ENCODE measurements at places on chromosomes 12 and 14.

DNA sequence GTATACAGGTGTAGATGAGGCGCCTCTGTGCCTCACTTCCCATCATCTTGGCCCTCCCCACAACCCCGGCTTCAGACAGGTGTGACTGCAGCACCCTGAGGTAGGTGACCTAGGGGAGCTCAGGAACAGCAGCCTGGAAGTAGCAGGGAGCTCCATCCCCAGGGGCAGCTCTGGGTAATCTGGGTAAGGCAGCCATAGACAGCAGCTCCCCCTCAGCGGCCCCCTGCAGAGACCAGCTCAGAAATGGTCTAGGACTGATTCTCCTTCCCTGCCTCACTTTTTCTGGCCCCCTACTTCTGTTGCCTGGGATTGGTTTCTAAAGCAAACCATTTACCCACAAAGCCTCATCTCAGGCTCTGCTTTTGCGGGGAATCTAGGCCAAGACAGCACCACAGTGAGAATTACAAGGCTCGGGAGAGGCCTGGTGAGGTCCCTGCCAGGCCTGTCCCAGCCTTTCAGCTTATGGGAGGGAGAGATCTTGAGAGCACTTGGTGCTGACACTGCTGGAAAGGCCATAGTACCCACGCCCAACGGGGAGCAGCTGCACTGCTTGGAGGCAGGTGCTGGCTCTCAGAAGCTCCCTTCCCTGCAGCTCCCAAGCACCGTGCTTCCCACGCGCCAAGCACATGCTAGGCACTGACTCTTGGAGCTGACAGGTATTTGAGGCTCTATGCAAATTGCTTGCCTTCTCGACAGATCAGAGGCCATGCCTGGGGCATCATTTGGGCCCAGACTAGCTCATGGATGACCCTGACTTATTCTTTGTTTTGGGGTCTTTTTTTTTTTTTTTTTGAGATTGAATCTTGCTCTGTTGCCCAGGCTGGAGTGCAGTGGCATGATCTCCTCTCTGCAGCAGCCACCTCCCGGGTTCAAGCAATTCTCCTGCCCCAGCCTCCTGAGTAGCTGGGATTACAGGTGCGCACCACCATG lies 45.1 kb upstream of the TRAF3 start:
- no peak for DNase-seq

- peak; percentile 89 for DNase-seq
Measured at GRCh38 chr12:100200463-100201181, at the start of gene ACTR6. Gene ACTR6 (plus strand): TSS chr12:100200815. CDS start chr12:100200852, 37 bp downstream.

- no peak for DNase-seq
Measured at GRCh38 chr14:88668448-88669116, 105.7 kb downstream of the ZC3H14 start.

- no peak for DNase-seq
Measured at GRCh38 chr12:117069926-117070900, 29.0 kb downstream of the TESC start.

DNA sequence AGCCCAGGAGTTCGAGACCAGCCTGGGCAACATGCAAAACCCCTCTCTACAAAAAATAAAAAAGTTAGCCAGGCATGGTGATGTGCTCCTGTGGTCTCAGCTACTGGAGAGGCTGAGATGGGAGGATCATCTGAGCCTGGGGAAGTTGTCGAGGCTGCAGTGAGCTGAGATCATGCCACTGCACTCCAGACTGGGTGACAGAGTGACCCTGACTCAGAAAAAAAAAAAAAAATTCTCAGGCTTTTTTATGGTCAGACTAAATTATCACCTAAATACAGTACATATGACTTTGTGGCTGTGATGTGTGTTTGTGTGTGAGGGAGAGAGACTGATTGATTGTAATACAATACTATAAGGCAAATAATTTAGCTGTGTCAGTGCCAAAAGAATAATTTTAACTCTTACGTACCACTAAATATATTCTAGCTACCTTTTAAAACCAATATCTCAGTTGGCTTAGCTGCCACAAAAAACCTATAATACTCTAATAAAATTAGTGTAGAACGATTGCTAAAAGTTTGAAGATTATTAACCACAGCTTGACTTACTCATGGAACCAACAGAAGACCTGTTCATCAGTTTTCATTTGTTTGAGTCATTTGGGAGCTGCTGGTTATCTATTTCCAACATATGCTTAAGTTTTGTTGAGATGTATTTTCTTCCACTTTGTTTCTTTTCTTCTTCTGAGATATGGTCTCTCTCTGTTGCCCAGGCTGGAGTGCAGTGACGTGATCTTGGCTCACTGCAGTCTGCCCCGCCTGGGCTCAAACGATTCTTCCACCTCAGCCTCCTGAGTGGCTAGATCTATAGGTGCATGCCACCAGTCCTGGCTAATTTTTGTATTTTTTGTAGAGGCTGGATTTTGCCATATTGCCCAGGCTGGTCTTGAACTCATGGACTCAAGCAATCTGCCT lies 58.0 kb downstream of the DIP2B start:
- DNase-seq, result no peak

DNA sequence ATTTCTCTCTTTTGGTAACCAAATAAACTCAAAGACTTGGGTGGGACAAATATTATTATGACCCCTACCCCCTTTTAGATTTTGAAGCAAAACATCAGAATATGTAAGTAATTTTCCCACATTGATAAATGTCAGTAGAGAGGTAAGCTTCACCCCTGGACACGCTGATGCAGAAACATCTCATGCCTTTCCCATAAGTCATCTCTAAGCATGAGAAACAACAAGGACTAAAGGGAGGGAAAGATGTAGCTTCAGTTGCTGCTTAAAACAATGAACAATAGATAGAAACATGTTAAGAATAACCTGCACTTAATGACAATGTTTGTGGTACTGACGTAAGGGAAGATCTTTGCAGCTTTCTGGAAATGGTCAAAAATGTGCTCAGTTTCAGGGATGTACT lies 56.3 kb upstream of the SLC8A3 start:
- no peak for DNase-seq

- no peak for DNase-seq
Measured at GRCh38 chr12:114397978-114398881, 7.7 kb downstream of the TBX5 start.

DNA sequence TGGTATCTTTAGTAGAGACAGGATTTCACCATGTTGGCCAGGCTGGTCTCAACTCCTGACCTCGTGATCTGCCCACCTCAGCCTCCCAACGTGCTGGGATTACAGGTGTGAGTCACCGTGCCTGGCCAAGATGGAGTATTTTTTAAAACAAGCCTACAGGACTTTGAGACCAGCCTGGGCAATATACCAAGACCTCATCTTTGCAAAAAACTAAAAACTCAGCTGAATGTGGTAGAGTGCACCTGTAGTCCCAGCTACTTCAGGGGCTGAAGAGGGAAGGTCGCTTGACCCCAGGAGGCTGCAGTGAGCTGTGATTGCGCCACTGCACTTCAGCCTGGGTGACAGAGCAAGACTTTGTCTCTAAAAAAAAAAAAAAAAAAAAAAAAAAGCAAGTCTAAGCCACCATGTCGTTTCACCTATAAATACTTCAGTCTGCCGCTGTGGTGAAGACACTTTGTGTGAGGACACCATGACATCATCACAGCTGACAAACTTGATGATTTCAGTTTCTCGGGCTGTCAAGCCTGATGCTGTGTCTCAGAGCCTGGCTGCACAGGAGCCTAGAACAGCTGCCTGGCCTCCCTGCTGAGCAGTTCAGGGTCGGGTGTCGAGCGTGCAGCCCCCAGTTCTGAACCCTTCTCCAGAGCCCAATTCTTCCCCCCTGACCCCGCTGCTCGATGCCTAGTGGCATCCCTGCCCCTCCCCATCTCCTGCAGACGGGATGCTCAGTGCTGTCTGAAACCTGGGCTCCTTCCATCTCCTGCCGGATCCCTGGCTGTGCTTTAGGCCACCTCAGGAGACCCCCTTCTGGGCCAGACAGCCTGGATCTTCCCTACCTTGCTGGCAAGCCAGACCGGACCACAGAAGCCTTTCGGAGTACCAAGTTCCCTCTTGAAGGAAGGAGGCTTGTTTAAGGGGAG lies 119.2 kb upstream of the EVL start:
- no peak for DNase-seq

DNA sequence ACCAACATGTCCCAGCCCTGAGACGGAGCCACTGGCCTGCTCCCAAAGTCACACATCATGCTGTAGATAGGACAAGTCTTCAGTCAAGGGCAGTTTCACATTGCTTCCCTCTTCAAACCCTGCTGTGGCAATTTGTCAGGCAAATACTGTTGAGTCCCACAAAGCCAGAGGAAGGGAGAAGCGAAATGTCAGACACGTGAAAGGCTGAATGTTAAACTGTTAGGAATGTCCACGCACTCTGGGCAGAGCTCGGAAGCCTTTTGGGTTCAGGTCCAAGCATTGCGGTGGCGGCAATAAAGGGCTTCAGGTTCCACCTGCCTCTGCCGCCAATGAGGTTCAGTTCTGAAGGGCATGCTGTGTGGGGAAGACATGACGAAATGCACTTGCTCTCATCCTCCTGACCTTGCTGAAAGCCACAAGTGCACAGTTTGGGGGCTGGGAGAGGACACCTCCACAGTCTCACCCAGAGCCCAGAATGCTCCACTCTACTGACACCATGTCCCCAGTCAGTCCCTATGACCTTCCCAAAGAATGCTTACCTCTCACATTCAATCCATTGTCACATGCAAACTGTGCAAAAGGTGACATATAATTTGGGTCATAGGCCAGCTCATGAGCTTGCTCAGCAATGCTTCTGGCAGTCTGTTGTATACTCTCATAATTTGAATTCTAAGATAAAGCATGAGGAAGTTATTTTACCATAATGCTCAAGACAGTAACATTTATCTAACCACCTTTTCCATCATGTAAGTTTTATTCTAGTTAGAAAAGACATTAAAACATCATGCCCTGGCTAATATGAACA lies 35.7 kb downstream of the RAD9B start:
- no peak for DNase-seq

- DNase-seq, result no peak
Measured at GRCh38 chr12:2391740-2392331, 339.0 kb downstream of the CACNA1C start.

GRCh38 chr12:13000616-13000924 lies 505 bp upstream of the HEBP1 start:
- DNase-seq, result peak; percentile 75

DNA sequence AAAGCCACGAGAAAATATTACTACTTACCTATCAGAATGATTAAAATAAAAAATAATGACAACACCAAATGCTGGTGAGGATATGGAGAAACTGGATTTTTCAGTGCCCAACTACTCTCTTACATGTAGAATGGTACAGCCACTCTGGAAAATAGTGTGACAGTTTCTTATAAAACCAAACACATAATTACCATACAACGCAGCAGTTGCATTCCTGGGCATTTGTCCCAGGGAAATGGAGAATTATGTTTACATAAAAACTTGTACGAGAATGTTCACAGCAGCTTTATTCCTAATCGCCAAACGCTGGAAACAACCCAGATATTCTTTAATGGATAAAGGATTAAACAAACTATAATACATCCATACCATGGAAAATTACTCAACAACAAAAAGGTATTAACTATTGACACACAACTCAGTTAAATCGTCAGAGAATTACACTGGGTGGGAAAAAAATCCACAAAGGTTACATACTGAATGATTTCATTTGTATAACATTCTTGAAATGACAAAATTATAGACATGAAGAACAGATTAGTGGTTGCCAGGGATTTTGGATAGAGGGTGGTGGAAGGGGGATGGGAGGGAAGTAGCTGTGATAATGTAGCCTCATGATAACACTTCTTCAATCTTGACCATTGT lies 35.4 kb downstream of the TAOK3 start:
- no peak for DNase-seq

DNA sequence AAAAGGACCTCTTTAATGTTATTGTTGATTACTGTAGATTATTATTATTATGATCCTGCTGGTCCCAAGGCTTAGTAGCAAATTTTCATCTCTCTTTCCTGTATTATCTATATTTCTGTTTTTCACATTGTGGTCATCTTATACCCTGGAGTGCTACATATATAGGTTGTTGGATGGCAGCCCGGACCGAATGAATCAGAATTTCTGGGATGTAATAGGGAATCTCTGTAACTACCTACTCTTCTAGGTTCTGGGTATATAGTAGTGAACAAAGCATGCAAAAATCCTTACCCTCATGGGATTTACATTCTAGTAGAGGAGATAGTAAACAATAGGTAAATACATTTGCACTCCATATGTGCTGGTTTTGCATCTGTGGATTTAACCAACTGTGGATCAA lies 31.4 kb downstream of the NUBPL start:
- no peak for DNase-seq

- DNase-seq, result no peak
Measured at GRCh38 chr14:64899958-64900357, 14.3 kb upstream of the CHURC1 start.

GRCh38 chr12:102169922-102170621 lies 27.6 kb downstream of the PMCH start:
- no peak for DNase-seq

GRCh38 chr12:111424793-111425251 lies 19.1 kb downstream of the SH2B3 start:
- DNase-seq, result no peak

GRCh38 chr12:105280966-105281693 lies 45.2 kb upstream of the APPL2 start:
- no peak for DNase-seq

GRCh38 chr14:89908712-89909450 lies 45.6 kb downstream of the EFCAB11 start:
- no peak for DNase-seq

DNA sequence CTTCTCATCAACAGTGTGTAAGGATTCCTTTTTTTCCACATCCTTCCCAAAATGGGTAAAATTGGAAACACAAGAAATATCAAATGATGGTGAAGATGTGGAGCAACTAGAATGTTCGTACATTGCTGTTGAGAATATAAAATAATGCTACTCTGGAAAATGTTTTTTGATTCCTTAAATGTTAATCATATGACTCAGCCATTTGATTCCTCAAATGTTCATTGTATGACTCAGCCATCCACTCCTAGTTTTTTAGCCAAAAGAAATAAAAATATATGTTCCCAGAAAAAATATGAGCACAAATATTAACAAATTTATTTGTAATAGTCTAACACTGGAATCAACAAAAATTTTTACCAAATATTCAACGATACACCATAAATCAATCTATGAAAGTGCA lies 1108.6 kb downstream of the LRFN5 start:
- DNase-seq, result peak; percentile 1

DNA sequence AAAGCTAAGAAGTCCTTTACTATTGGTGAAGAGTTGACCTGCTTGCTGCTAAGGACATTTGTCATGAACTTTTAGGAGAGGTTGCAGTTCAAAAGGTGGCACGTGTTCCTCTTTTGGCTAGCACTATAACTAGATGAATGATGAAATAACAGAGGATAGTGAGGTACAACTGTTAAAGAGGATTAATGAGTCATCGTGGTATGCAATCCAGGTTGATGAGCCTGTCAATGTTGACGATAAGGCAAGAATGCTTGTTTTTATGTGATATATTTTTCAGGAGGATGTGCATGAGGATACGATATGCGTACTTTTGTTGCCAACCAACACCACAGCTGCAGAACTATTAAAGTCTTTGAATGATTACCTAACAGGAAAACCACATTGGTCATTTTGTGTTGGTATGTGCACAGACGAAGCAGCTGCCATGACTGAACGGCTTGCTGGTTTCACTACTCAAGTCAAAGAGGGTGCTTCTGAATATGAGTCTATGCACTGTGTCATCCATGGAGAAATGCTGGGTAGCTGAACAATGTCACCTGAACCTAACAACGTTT lies 10.6 kb downstream of the CEP128 start:
- DNase-seq, result no peak

- no peak for DNase-seq
Measured at GRCh38 chr12:118682656-118683055, 298.7 kb upstream of the SRRM4 start.

GRCh38 chr14:89455412-89455811 lies 38.4 kb upstream of the FOXN3 start:
- DNase-seq, result no peak
